Muscle of arm (tissue), 14 donors: ENCODE measurements at places on chromosomes 5 and 9. TPM values are rescaled to one million over a fixed set of nuclear protein-coding genes. Genes with fewer than 3 reads are reported as not detected.

DNA sequence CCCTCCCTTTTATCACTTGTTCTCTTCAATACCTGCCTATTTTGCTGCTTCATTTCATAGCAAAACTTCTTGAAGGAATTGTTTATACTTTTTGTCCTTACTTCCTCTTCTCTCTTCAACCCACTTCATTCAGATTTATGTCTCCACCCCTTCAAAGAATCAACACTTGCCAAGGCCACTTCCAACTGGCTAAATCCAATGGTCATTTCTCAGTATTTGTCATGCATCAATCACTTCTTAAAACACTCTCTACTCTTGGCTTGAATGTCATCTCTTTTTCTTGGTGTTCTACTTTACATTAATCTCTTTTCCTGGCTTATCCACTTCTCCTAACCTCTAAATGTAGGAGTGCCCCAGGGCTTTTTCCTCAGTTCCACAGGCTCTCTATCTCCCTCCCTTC lies 8.3 kb upstream of the FCHO2 start:
- no peak for DNase-seq

DNA sequence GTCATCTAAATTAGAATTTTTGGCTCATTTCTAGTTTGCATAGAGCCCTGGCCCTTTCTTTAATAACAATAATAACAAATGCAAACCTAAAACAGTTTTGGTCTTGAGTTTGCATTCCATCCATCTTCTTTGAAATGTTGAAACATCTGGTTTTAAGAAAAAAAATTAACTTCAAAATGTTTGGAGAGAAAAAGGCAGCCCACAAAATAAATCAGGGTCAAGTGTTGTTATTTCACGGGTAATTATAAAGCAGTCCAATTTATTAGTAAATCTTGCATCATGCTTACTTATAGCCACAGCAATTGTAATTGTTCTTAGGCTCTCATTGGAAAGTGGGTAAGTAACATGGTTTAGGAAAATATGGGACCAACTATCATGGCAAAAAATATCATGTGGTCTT lies 247.0 kb upstream of the MEF2C start:
- no peak for DNase-seq

GRCh38 chr5:6753851-6754250 lies 40.6 kb downstream of the TENT4A start:
- DNase-seq: no peak

DNA sequence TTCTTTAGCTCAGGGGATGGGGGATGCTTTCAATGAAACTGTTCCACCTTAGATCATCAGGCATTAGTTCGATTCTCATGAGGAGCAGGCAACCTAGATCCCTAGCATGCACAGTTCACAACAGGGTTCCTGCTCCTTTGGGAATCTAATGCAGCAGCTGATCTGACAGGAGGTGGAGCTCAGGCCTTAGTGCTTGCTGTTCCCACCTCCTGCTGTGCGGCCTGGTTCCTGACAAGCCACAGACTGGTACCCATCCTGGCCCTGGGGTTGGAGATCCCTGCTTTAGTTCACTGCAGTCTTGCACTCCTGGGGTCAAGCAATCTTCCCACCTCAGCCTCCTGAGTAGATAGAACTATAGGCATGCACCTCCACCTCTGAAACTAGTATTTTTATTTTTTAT lies 1369.8 kb upstream of the NUDT12 start:
- DNase-seq: no peak

DNA sequence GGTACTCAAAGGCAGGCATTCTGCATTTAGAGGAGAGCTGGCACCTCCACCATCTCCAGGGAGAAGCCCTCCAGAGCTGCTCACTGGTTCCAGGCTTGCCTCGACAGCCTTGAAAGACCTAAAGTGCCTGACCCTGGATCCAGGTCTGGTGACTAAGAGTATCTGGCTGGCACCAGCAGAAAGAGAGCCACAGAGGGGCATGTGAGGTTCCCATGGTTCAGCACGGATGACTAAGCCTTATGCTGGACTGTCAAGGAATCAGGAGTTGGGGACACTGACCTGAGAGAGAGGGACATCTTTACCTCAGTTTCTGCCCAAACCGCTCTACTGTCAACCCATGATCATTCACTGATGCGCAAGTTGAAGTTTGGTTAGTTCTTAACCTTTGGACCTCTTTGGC lies 3.0 kb downstream of the ACTL7A start:
- no peak for DNase-seq

DNA sequence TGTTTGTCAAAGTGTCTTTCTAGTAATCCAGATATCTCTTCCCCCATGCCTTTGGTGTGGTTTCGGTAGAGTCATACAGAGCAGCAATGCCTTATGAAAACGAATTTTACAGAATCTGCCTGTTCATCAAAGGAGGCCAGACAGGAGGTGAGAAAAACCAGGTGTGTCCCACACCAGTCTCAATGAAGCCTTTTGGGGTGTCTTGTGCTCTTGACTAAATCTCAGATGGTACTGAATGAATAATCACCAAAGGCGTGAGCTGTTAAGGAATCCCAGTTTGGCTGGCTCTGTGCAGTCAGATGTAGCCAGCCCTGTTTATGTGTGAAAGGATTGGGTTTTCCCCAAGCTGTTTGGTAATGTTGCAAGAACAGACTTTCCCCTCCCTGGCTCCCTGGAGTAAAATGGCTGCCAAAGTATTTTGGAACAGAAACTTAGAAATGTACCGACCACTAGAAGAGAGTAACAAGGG lies 70.8 kb upstream of the CDKN2B start:
- peak; percentile 35 for DNase-seq

DNA sequence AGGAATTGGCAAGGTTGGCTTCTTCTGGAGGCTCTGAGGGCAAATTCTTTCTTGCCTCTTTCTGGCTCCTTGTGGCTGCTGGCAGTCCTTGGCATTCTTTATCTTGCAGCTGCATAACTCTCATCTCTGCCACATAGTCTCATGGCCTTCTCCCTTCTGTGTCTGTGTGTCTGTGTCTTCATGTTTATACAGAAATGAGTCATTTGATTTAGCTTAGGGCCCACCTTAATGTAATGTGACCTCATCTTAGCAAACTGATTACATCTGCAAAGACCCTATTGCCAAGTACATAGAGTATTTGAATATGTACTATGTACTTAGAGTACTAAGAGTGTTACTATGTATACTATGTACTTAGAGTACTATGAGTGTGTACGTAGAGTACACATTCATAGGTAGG lies 122.5 kb downstream of the RFK start:
- no peak for DNase-seq

GRCh38 chr5:133792655-133793054 lies 175.8 kb downstream of the C5orf15 start:
- DNase-seq: no peak

DNA sequence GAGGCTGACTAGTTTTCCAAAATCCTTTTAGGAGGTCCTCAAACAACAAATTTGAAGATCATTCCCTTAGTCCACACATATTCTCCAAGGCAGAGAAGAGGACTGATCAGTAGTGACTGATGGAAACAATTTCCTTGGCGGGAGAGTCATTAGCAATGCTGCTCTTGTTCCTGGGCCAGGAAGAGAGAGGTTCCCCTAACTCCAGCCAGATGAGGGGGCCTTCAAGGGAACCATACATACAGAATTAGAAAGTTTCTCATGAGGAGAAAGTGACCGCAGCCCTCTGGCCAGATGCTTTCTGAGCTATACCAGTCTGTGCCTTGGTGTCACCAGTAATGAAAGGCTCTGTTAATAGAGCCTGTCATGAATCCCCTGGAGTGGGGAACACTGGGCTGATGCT lies 539.4 kb downstream of the BNC2 start:
- no peak for DNase-seq

DNA sequence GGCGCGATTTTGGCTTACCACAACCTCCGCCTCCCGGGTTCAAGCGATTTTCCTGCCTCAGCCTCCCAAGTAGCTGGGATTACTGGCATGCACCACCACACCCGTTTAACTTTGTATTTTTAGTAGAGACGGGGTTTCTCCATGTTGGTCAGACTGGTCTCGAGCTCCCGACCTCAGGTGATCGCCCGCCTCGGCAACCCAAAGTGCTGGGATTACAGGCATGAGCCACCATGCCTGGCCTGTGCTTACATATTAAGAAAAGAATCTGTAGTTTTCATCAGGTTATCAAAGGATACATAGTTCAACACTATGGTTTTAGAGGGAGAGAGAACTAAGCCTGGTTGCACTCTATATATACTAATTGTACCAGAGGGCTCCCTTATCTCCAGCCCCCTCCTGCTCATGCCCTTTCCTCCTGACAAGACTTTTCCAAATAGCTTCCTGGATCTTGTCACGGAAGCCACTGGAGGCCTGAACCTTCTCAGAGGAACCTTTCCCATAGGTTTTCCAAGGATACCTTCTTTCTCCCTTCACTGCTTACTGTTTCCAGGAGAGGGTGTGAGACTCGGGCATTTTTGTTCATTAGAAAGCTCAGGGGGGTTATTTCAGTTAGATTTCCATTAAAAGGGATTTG lies 53.1 kb downstream of the SLC44A1 start:
- no peak for DNase-seq

DNA sequence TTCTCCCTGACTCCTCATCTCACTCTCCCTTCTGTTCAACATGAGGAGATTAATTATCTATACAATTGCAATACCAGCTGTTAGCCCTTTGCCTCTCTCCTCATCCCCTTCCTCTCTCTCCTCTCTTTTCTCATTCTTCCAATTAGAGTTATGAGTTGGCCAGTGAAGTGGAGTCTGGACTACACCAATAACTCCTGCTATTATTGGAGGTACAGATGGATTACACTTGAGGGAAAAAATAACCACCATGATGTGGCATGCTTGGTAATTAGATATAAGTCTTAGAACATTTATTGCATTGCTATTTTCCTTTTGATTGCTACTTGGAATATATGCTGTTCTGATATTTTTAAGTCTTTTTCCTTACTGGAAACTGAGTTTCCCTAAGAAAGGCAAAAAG lies 159.2 kb downstream of the FRMD3 start:
- DNase-seq: no peak

DNA sequence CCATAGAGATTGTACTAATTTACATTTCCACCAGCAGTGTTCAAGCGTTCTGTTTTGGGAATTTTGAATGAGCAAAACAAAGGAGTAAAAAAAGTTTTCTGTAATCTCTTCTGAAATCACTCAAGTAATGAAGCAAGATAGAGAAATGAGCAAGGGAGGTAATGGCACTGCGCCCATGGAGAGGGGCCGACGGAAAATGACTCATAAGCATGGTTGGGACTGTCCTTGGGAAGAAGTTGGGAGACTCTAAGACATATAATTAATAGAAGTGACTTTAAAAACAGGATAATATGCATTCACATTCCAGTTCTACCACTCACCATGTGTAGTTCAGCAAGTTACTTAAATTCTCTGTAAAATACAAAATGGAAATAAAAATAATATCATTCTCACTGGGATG lies 62.5 kb upstream of the C5orf46 start:
- DNase-seq: no peak

- no peak for DNase-seq
Observed at GRCh38 chr5:172530406-172530805, 76.1 kb upstream of the SH3PXD2B start.

GRCh38 chr5:150139334-150139733 lies 16.3 kb downstream of the PDGFRB start:
- no peak for DNase-seq

GRCh38 chr5:19605846-19606407 lies 382.1 kb downstream of the CDH18 start:
- DNase-seq: no peak

DNA sequence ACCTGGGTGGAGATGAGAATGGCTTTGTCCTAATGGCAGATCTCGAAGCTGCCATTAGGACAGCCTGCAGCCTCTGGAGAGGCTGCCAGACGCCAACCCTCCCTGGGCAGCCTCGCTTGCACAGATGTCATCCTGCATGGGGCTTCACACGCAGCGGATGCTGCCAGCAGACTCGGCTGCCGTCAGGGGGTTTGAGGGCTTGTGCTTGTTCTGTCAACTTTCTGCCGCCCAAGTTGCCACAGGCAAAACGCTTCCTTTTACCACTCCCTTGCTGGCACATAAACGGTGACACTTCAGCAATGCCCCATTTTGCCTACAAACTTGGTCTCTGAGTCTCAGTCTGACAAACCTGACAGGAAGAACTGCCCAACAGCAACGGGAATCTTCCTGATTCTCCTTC lies 24.7 kb downstream of the DAP start:
- DNase-seq: no peak

DNA sequence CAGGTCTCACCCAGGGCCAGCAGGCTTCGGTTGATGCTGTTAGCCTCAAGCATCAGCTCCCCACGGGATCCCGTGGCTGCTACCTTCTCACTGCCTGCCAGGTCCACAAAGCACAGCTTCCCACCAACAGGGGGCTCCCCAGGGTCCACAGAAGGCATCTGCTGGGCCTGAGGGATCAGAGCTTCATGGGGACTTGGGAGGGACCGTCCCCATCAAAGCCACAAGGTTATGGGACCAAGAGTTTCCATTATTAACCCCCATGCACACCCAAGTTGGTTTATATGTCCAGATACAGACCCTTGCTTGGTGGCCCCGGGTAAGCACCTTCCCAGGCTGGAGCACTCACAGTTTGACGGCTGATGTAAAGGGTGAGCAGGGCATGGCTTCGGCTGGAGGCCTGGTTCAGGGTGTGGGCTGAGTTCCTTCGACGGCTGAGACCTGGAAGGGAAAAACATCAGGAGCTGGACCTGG lies 3.0 kb downstream of the KIF12 start:
- no peak for DNase-seq

- DNase-seq: no peak
Observed at GRCh38 chr5:34464829-34465228, 191.3 kb upstream of the RAI14 start.

GRCh38 chr5:98455665-98456064 lies 317.8 kb upstream of the RGMB start:
- DNase-seq: no peak

GRCh38 chr5:84589926-84590325 lies 205.2 kb upstream of the EDIL3 start:
- DNase-seq: no peak

DNA sequence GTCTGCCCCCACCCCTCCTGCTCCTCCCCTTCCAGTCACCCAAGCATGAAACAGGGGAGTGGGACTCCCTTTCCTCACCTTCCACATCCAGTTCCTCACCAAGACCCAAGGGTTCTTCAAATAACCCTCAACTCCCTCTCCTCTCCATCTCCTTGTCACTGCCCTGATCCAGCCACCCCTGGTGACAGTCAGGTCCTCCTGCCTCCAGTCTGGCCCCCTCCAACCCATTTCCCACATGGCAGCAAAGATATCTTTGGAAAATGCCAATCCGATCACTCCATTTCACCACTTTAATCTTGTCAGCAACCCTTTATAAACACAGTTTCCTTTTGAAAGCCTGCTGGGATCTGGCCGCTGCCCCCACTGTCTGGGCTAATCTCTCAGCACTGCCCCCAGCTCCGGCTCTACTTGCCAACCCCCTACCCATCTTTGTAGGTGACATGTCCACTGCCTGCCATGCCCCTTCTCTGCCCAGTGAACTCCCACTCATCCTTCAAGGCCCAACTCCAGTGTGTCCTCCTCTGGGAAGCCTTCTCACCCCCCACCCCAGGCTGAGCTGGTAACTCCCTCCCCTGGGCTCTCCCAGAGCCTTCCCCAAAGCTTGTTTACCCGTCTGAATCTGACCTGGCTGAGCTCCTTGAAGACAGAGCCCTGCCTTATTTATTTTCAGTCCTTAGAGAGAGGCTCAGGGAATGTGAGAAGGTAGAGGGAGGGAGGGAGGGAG lies 781 bp upstream of the MYOZ3 start:
- no peak for DNase-seq

Gene NSMF
- 13.4 TPM for polyA plus RNA-seq

Gene CCDC180
- polyA plus RNA-seq: 14.9 TPM

Gene ROPN1L
- not detected for polyA plus RNA-seq

Gene ECSCR
- polyA plus RNA-seq: 32.1 TPM

Gene SLC25A2
- polyA plus RNA-seq: not detected

Gene ADGRD2
- polyA plus RNA-seq: not detected

Gene PCDHB16
- 3.0 TPM for polyA plus RNA-seq

Gene PCDHGA3
- 1.5 TPM for polyA plus RNA-seq

Gene RIGI
- 7.2 TPM for polyA plus RNA-seq

Gene LRRC19
- polyA plus RNA-seq: 0.05 TPM

Gene SLC22A4
- 5.0 TPM for polyA plus RNA-seq

Gene FOXD4L6
- not detected for polyA plus RNA-seq
